Vagina (tissue), 2 donors: ENCODE measurements at places on chromosomes 4 and X. TPM values are rescaled to one million over a fixed set of nuclear protein-coding genes. Genes with fewer than 3 reads are reported as not detected.

Gene ARAP2
- total RNA-seq = 52.8 TPM

DNA sequence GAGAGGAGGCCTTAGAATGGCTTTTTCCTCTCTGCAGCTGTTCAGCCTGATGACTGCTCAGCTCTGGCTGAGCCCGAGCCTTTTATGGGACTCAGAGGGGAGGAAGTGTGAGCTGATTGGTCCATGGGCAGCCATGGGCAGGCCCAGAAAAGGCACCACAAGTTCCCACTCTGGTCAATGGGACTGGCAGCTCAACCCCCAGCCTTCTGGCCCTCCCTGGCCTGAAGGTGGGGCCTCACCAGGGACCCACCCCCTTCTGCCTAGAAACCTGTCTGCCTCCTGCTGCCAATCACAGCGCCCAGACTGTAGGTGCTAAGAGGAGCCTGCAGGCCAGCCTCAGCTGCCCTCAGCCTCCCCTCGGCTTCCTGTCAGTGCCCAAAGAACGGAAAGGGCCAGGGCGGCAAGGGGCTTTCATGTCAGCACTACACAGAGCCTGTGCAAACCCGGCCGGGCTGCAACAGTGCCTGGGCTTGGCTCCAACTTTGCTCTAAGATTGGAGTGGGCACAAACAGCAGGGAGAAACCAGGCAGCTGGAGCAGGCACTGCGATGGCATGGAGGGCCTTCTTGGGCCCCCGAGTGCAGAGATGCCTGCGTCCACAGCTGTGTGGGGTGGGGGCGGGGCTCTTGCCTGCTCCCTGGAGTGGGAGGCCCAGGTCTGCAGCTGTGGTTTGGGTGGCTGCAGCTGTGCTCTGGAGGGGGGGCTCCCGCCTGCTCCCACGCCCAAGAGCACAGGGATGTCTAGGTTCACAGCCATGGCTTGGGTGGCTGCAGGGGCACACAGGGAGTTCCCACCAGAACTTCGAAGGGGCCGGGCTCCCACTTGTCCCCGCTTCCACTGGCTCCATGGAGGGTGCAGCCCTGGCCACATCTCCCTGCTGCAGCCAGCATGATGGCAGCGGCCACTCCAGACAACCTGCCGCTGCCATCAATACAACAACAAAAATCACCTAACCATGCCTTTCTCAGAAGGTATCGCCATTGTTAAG, 92.6 kb downstream of the NXF2 start:
- no peak overlapping the region for H3K27ac ChIP-seq
- no peak overlapping the region for H3K4me3 ChIP-seq
- H3K27me3 ChIP-seq = no peaks in the 10 kb centered on the region
- H3K4me1 ChIP-seq = no peaks in the 10 kb centered on the region
- DNase-seq = peak; percentile 67

DNA sequence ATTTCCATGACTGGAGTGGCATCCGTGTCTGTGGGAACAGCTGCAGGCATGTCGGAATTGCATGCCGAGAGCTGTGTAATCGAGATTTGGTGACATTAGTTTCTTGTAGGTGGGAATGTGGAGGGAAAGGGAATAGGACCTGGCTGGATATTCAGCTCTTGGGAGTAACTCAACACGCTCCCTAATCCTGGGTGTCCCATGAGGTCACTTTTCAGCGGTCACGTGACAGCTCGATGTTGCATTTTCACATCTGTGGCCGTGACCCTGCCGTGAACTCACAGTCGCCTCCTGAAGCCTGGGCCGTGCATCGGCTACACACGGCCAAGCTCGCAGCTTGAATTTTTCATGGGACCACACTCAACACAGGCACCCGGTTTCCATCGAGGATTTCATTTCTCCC, 25.8 kb upstream of the PSAPL1 start:
- H3K27ac ChIP-seq = no peak overlapping the region
- H3K36me3 ChIP-seq = no peaks in the 10 kb centered on the region

GRCh38 chrX:77003530-77003929, 443.7 kb upstream of the FGF16 start:
- H3K27me3 ChIP-seq = no peaks in the 10 kb centered on the region
- no peak overlapping the region for H3K4me3 ChIP-seq
- H3K27ac ChIP-seq = no peak overlapping the region
- no peaks in the 10 kb centered on the region for H3K36me3 ChIP-seq

GRCh38 chrX:149495573-149496071, 9.5 kb downstream of the IDS start:
- no peaks in the 10 kb centered on the region for H3K4me1 ChIP-seq
- no peaks in the 10 kb centered on the region for H3K27me3 ChIP-seq
- H3K36me3 ChIP-seq = peaks cover 28% of the 10 kb centered on the region

Gene DRD5
- not detected for total RNA-seq

- no peaks in the 10 kb centered on the region for H3K36me3 ChIP-seq
- H3K27ac ChIP-seq = no peak overlapping the region
- no peak overlapping the region for H3K4me3 ChIP-seq
- no peaks in the 10 kb centered on the region for H3K27me3 ChIP-seq
- no peaks in the 10 kb centered on the region for H3K4me1 ChIP-seq
- DNase-seq = no peak
Observed at GRCh38 chr4:54767376-54767775, 109.6 kb downstream of the KIT start.

- H3K4me3 ChIP-seq = no peak overlapping the region
- H3K4me1 ChIP-seq = no peaks in the 10 kb centered on the region
- DNase-seq = no peak
- no peaks in the 10 kb centered on the region for H3K27me3 ChIP-seq
- no peaks in the 10 kb centered on the region for H3K36me3 ChIP-seq
Observed at GRCh38 chr4:56859841-56860240, 38.3 kb upstream of the SPINK2 start.
